ENCODE measurements at places on chromosomes 5 and 9.

GRCh38 chr5:175551266-175551665 lies 72.9 kb downstream of the SFXN1 start:
- DNase-seq, result no peak

DNA sequence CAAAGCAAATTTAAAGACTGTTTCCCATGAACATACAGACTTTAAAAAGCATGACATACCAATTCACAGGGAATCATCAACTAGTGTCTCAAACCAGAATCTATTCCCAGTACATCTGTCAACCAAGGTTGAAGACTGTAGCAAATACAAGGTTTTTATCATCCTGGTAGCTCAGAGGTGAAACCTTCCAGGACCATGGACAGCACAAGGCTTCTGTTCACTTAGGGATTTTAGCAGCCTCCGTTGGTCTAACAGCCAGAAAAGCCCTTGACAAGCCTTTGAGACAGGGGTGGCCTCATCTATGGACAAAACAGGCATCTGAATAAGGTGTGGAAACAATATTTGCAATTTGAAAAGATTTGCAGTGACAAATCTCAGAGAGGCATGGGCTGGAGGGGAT lies 119.0 kb downstream of the TRIM32 start:
- DNase-seq, result no peak

DNA sequence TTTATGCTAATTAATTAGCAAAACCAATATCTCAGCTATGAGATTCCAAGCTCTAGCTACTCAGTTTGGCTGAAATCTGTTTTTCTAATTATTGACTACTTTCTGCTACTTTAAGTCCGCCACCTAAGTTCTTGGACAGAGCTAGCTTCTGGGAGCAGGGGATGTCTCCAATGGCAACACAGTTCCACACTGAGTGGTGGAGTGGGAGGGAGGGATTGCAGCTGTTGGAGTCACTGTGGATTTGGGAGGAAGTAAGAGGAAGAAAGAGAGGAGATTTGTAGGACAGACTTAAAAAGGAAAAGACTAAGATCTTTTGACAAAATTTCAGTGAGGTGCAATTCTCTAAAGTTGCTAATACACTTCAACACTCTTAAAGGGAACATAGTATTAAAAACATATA lies 450.8 kb downstream of the NFIB start:
- no peak for DNase-seq

DNA sequence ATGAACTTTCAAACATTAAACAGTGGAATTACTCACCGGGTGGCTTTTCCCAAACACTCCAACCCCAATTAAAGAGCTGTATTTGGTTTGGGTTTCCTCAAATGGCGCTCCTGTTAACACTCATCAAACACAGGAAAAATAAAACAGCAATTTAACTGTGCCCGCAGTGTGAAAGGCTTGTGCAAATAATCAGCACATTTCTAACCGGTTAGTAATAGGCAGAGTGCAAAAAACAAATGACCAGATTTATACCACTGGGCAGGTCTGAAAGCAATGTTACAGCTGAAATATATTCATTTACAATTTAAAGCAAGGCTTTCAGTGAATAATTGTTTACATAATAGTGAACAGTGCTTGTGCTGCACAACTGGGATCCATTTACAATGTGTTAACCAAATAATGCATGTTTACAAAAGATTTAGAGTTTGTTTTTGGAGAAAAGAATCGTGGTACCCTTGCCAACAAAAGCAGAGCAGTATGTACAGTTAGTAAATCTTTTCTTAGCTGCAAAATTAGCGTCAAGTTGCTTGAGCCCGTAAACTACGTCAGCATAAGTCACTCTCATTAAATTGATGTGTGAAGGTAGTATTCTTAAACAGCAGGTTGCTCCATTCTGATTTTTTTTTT lies 662.9 kb upstream of the ZNF608 start:
- DNase-seq, result no peak

GRCh38 chr9:127237801-127238200 lies 26.8 kb upstream of the GARNL3 start:
- DNase-seq, result no peak

Measured in stimulated activated CD8-positive, alpha-beta memory T cell treated with anti-CD3 and anti-CD28 coated beads, Interleukin-2, amount 100 ng/mL, for 1 hour (primary cell).